ENCODE measurements at places on chromosomes 3 and 15.

DNA sequence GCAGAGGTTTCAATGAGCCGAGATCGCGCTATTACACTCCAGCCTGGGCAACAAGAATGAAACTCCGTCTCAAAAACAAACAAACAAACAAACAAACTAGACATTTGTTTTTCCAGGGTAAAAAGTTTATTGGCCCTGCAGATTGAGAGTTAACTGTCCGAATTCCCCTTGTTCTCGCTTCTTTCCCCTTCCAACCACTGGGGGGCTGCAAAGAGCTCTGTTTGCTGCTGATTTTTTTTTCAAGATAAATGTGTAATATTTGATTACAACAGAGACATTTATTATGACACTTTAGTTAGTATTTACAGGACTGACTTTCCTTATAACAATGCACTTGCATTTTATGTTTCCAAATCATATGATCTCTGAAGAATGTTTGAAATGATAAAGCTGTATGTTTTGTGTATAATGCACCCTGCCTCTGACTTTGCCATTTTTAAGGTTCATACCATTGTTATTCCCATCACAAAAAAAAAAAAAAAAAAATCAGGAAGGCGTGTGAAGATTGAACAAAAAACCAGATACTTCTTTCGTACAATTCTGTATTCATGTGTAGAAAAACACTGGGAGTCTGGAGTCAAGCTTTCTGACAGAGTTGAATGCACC is 2.8 kb downstream of the CLSTN2 start:
- no peak for DNase-seq

GRCh38 chr3:193236599-193236998 is 4.4 kb upstream of the PLAAT1 start:
- DNase-seq, result no peak

- DNase-seq, result no peak
These were observed 69.9 kb upstream of the TNFSF10 start for GRCh38 chr3:172592898-172593669.

- DNase-seq, result no peak
These were observed 47.4 kb upstream of the PSMD6 start for GRCh38 chr3:64070704-64071103.

GRCh38 chr3:146783446-146783845 is 178.3 kb upstream of the PLSCR5 start:
- DNase-seq, result no peak

DNA sequence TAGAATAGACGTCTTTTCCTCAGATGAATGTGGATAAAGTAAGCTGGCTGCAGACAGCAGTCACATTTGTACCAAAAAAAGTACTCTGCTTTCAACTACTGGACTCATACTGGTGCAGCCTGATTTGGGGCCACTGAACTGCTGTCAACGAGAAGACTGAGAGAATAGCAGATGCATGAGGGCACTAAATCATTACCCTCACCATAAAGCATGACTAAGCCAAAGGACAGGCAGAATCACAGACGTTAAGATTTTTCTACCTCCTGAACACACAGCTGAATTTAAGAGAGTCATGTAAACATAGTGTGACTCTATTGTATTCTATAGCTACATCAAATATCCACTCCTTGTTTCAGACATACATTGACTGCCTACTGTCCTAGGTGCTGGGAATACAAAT is 67.8 kb upstream of the CDAN1 start:
- DNase-seq, result no peak

GRCh38 chr15:39979606-39980005 is 45.7 kb downstream of the EIF2AK4 start:
- DNase-seq, result no peak

GRCh38 chr15:62771234-62771633 is 271.3 kb upstream of the TPM1 start:
- DNase-seq, result no peak

- DNase-seq, result no peak
These were observed 273.2 kb downstream of the PDZRN3 start for GRCh38 chr3:73351423-73352071.

GRCh38 chr3:44525060-44525459 is 29.9 kb upstream of the ZKSCAN7 start:
- DNase-seq, result no peak

GRCh38 chr3:100982710-100983109 is 10.5 kb downstream of the ABI3BP start:
- DNase-seq, result no peak

- no peak for DNase-seq
These were observed 11.3 kb upstream of the XRN1 start for GRCh38 chr3:142459096-142459495.

GRCh38 chr3:151387842-151388241 is 3.3 kb upstream of the P2RY12 start:
- no peak for DNase-seq

- DNase-seq, result no peak
These were observed 40.3 kb downstream of the DUT start for GRCh38 chr15:48371550-48371949.

- DNase-seq, result no peak
These were observed 109.2 kb downstream of the LRRK1 start for GRCh38 chr15:101028321-101028720.

- no peak for DNase-seq
These were observed 437.4 kb downstream of the GABRG3 start for GRCh38 chr15:27408428-27408827.

GRCh38 chr3:25849091-25849490 is 59.2 kb downstream of the OXSM start:
- no peak for DNase-seq

GRCh38 chr3:196016485-196016884 is 65.4 kb downstream of the TFRC start:
- no peak for DNase-seq

GRCh38 chr3:112132554-112132953 is 494 bp downstream of the GCSAM start:
- DNase-seq, result no peak

GRCh38 chr15:62299541-62299940 is 134.5 kb upstream of the C2CD4B start:
- no peak for DNase-seq

GRCh38 chr3:41180396-41180795 is 18.9 kb upstream of the CTNNB1 start:
- no peak for DNase-seq

- no peak for DNase-seq
These were observed 204.8 kb downstream of the MECOM start for GRCh38 chr3:169458752-169459151.
